Hematopoietic multipotent progenitor cell treated with erythropoietin and hydrocortisone succinate and interleukin-3 and kit ligand, for 8 days (in vitro differentiated cells): ENCODE measurements at places on chromosomes 1 and 21.

DNA sequence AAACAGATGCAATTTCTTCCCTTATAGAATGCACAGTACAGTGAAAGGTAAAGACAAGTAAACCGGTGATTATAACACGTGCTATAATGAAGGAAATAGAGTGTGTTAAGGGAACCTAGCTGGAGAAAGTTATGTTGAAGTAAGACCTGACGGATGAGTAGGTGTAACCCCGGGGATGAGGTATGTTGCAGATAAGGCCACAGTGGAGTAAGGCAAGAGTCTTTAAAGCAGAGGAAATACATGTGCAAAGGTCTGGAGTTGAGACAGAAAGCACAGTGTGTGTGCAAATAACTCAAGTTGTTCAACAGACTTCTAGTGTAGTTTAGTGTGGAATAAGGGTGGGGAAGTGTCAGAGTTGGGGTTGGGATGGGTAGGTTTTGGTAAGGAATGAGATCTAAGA lies 2.9 kb downstream of the DBT start:
- peak; percentile 39 for DNase-seq

- no peak for DNase-seq
These were observed 162.9 kb downstream of the PLPP3 start for GRCh38 chr1:56416495-56416894.

- DNase-seq: no peak
These were observed 10.4 kb downstream of the LRRC42 start for GRCh38 chr1:53956308-53957168.

- no peak for DNase-seq
These were observed 36.3 kb upstream of the NFASC start for GRCh38 chr1:204834336-204834735.

DNA sequence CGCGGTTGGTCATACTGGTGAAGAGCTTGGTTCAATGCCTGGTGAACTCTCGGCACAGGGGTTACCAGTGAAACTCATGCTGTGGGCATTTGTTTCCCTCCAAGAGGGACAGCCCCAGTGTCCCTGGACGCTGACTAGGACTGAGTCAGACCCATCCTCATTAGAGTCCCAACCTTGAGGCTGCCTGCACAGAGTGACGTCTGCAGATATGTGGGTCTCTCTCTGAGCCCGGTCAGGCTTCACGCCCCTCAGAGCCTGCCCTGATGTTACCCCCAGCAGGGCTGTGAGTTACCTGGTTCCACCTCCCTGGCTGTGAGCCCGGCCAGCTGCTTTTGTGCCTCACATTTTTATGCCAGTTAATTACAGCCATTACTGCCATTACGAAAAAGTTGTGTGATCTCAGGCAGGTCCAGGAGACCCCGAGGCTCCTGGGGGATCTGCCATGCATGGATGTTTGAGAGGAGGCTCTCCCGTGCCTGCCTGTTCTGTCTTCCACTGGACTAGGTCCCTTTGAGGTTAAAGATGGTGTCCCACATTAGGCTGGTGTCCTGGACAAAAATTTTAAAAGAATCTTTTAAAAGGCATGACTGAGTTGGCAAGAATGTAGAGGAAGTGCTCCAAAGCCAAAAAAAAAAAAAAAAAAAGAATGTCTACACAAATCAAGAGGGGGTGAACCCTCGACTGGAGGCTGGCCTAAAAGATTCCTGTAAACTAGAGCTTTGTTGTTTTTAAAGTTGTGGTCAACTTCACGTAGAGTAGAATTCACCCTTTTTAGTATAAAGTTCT lies 36.6 kb upstream of the PADI1 start:
- DNase-seq: no peak
